ENCODE measurements at places on chromosomes 7 and 10. TPM values are rescaled to one million over a fixed set of nuclear protein-coding genes. Genes with fewer than 3 reads are reported as not detected.

GRCh38 chr7:6433784-6434615 is 13.8 kb downstream of the DAGLB start:
- ATAC-seq = no peak

GRCh38 chr7:102842284-102842683 is 70.5 kb upstream of the LRRC17 start:
- ATAC-seq = no peak

GRCh38 chr7:23247603-23248335 is 1.2 kb downstream of the GPNMB start:
- ATAC-seq = no peak

Gene SPDYE2B
- total RNA-seq = not detected

GRCh38 chr10:81873932-81874816 is 820 bp upstream of the NRG3 start:
- no peak for ATAC-seq

- no peak for ATAC-seq
Measured at GRCh38 chr10:88239212-88239611, 343.9 kb downstream of the RNLS start.

DNA sequence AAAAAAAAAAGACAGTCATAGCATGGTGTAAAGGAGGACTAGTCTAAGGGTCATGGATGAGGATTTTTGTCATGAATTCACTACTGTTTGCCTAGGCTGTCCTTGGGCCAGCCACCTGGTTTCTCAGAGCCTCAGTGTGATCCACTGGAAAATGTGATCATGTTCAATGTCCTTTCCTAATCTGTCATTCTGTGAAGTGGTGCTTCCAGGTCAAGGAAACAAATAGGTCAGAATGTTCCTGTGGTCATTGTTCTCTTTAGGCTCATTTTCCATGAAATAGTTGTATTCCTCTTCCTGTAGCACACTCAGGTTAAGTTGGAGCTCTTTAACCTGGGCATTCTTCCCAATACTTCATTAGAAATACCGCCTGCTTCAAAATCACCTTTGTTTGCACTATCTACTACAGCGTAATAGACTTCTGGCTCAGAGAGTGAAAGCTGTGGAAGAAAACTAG is 16.5 kb downstream of the CD36 start:
- ATAC-seq = no peak

GRCh38 chr7:143147070-143147469 is 15.2 kb downstream of the PIP start:
- no peak for ATAC-seq

Gene CFAP43
- not detected for total RNA-seq

Gene CDK14
- total RNA-seq = 0.04 TPM

DNA sequence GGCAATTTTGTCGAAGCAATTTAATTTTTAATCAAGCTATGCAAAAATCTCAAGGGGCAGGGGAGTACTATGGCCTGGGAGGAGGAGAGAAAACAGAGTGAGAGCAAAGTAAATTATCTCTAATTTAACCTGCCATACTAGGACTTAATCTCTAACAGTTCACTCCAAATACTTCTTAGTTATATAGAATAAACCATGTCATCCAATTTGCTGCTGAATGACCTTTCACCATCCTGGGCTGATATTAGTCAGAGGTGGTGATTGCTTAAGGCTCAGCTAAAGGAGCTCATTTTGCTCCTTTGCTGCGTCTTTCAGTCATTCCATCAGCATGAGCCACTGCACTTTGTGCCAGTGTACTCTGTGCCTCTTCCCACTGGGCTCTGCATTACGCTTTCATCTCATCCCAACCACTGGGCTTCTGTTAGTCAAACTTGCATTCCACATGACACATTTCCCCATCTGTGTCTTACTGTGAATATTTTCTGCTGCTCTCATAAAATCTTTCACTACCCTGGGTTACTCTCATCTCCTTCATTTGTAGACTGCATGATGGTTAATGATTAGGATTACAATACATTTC is 84.3 kb downstream of the CD36 start:
- no peak for ATAC-seq

Gene OR2A12
- not detected for total RNA-seq

Gene SEC61A2
- 16.0 TPM for total RNA-seq

Gene MINDY4
- 1.4 TPM for total RNA-seq

Gene RBM20
- 0.16 TPM for total RNA-seq

- ATAC-seq = no peak
Measured at GRCh38 chr7:121503039-121503438, 106.9 kb upstream of the FAM3C start.

Gene ABI1
- 74.9 TPM for total RNA-seq

- ATAC-seq = no peak
Measured at GRCh38 chr7:100855515-100855914, 3.0 kb downstream of the SLC12A9 start.

Gene FAM24B
- 14.8 TPM for total RNA-seq

GRCh38 chr10:71085689-71086438 is 126.5 kb upstream of the UNC5B start:
- ATAC-seq = no peak

Gene CCDC136
- total RNA-seq = 15.4 TPM

- ATAC-seq = no peak
Measured at GRCh38 chr7:43838201-43838658, 31.1 kb downstream of the MRPS24 start.

Gene NDUFA5
- 50.5 TPM for total RNA-seq

DNA sequence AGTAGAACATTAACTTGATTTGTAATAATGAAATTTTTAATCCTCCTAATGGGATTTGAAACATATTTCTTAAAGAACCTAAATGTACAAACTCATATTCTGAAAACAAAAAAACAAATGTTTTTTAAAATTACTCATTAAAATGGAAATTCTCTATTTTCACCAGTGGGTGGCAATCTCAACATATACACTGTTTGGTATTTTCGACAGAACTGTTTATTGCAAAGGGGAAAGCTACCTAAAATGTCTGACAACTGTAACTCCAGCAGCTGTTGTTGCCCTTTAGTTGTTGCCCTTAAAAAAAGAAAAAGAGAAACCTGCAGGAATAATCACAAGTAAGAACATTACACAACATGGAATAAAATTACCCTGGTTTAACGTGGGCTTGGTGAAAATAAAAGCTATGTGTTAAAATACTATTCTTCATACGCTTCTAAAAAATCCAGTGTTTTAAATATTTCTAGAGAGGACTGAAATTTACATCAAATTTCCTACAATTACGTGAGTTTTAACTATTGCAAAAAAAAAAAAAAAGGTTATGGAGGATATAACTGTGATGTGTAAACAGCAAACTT is 54.5 kb downstream of the COL1A2 start:
- ATAC-seq = no peak

Gene PDE6C
- not detected for total RNA-seq

- no peak for ATAC-seq
Measured at GRCh38 chr7:57425969-57426628, 23.9 kb upstream of the ZNF716 start.

Gene FXYD4
- total RNA-seq = not detected

- no peak for ATAC-seq
Measured at GRCh38 chr7:134339475-134339874, 22.7 kb upstream of the SLC35B4 start.

DNA sequence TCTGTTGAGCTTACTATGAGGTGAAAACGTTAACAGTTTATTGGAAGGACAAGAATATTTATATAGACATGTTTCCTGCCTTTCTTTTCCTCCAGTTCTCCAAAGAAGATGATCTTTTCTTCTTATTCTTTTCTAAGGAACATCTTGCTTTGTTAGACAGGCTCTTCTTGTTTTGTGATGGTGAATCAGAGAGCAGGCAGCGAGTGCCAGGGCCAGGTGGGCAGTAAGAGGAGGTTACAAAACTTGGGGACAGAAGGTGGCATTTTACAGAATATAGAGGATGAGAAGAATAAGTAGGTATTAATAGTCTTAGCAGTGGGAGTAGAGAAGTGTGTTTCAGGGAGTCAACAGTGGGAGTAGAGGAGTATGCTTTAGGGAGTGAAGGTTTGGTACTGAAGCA is 223.6 kb downstream of the ARL4A start:
- no peak for ATAC-seq

- no peak for ATAC-seq
Measured at GRCh38 chr10:90062786-90063185, 361.4 kb downstream of the KIF20B start.

DNA sequence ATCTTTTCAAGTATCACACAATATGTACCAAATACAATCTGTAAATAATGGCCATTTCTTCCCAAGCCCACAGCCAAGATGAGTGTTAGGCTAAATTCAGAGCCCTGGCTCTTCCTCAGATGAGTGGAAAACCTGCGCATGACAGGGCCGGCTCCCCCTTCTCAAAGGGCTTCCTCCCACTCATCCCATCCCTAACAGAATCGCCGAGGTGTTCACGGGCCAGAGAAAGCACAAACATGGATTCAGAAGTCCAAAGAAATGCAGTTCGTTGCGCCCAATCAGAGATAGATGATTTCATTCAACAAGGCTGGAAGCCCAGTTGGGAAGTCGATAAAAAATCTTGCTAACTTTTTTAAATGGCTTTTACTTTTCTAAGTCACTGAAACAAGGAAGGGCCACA is 121.8 kb downstream of the UBE2H start:
- ATAC-seq = no peak

Gene HDAC9
- 4.0 TPM for total RNA-seq

GRCh38 chr7:52708846-52709245 is 326.6 kb upstream of the POM121L12 start:
- no peak for ATAC-seq

GRCh38 chr10:42998481-42999384 is 78.1 kb upstream of the RET start:
- no peak for ATAC-seq

Gene AASS
- total RNA-seq = 2.2 TPM

Gene MYO3A
- not detected for total RNA-seq

Gene PKD2L1
- total RNA-seq = 0.30 TPM

DNA sequence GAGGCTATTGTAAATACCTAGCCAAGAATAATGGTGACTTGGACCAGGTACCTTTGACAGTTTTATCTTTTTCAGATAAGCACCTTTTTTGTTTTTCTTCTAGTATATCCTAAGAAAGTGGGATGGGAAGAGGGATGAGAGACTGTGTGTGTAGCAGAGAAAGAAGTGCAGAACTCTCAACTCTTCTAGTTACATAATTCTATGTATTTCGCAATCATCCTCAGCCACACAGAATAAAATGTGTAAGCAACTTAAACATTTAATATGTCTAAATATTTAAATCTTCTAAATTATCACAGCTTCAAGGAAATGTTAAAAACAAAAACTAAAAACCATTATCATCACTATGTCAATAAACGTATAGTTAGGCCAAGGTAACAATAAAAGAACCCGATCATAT is 42.6 kb upstream of the GSAP start:
- ATAC-seq = no peak

GRCh38 chr10:112047674-112048073 is 135.9 kb downstream of the GPAM start:
- ATAC-seq = no peak

Gene SEMA4G
- total RNA-seq = 1.4 TPM

DNA sequence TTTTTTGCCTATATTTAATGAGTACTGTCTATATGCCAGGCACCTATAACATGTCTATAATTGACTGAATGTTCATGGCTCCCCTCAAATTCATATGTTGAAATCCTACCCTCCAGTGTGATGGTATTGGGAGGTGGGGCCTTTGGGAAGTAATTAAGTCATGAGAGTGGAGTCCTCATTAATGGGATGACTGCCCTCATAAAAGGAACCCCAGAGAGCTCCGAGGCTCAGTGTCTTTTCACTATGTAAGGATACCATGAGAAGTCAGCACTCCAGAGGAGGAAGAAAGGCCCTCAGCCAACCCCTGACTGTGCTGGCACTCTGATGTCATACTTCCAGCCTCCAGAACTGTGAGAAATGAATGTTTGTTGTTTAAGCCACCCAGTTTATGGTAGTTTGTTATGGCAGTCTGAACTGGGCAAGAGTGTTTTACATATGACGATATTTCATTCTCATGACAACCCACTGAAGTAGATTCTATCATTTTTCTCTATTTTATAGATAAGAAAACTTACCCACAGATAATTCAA is 61.1 kb upstream of the PCGF5 start:
- ATAC-seq = no peak

DNA sequence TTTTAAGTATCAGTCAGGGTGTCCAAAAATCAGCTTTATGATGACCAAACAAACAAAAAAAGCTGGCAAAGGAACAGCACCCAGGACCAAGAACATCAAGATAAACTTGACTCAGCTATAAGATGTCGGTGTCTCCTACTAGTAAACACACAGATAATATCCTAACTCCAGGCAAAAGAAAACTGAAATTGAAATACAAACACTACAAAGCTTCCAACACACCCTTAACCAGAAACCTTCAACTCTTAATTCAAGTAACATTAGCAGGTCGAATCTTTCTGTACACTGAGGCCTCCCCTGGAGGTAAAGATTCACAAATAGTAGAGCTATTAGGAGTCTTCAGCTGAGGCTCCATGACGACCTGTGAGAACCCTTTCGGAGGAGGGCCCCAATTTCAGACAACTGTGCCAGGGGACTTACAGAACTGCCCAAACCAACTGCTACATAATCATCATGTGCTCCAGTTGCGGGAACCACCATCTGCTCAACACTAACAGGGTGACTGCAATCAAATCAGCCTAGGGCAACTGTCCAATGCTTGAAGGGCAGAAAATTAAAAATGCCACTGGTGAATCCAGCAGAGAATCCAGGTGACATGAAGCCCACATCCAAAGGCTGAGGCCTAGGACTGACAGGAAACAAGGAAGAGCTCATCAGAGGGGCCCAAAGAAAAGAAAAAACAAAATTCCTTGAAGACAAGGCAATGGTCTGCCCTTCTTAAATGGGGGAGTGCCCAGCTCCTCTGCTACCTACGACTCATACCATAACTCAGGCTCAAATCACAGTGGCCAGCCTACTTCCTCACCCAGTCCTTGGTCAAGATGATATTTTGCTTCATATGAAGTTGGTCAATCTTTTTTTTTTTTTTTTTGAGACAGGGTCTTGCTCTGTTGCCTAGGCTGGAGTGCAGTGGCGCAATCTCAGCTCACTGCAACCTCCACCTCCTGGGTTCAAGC is 20.0 kb downstream of the XPNPEP1 start:
- peak; percentile 68 for ATAC-seq

Gene EGR2
- total RNA-seq = 5.5 TPM

- no peak for ATAC-seq
Measured at GRCh38 chr10:8543361-8544056, 489.0 kb downstream of the GATA3 start.

Gene MYH16
- not detected for total RNA-seq

Data from activated T-helper 17 cell treated with anti-CD3 and anti-CD28 coated beads, Interleukin-2, amount 50 U/mL, for 72 hours (primary cell).